ENCODE measurements at places on chromosomes 2 and 18.

GRCh38 chr2:56523816-56524215, 340.0 kb downstream of the CCDC85A start:
- no peak for DNase-seq

DNA sequence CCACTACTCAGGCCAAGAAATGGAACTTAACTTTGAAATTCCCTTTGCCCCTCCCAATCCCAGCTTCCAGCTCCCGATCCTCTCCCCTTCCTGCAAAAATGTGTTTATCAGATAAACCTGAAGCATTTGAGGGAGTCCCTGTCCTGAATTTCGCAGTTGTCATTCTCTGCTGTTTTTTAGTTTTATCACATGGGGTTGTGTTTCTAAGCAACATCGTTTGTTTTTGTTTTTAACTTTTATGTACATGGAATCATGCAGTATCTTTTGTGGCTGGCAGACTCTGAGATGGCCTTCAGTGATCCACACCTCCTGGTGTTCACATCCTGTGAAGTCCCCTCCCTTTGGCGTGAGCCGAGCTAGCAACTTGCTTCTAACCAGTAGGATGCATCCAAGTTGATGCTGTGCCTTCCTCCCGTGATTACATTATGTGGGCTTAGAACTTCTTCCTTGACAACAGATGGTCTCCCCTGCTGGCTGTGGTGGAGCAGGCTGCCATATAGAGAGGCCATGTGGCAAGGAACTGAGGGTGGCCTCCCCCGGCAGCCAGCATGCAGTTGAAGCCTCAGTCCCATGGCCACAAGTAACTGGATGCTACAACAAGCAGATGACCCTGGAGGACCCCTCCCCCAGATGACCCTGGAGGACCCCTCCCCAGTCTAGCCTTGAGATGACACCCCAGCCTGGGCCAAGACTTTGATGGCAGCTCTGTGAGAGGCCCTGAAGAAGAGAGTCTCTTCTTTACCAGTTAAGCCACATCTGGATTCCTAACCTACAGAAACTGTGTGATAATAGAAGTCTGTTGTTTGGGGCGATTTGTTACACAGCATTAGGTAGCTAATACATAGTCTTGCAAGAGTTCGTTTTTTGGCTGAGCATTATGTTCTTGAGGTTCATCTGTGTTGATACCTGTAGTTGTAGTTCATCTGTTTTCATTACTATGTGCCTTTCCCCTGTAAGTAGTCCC, 27.7 kb downstream of the SH3BP4 start:
- DNase-seq, result no peak

DNA sequence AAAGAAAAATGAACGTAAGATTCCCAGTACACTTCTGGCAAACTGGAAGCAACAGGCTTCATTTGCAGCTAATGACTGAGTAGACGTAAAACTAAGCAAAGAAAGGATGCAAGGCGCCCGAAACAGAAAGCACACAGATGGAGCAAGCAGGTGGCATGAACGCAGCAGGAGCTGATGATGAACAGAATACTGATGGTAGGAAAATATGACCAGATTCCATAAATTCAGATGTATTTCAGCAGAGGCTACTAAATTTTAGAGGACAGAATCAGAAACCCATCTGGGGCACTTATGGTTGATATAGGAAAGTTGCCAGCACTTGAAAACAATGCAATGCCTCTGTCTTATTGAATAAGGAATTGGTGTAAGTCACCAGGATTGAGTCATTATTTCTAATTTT, 658.7 kb upstream of the LINC00305 start:
- no peak for DNase-seq

DNA sequence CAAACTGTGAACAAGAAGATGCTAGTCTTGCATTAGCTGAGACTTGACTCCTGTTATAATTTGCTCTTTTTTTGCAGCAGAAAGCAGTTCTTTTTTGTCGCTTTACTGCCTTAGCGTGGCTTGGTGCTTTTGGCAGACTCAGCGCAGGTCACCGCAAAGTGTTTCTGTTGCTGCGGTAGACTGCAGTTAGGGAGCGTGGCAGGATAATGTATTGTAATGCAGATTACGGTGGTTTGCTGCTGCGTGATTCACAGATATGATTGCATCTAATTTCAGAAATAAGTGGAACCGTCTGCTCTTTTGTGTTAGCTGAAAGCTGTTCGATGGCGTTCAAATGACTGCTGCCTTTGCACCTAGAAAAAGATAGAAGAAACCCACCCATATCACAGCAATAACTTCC, 131.6 kb upstream of the SATB2 start:
- DNase-seq, result no peak

GRCh38 chr18:46950064-46950656, 32.8 kb downstream of the KATNAL2 start:
- no peak for DNase-seq

GRCh38 chr2:51976623-51977022, 944.7 kb upstream of the NRXN1 start:
- no peak for DNase-seq

DNA sequence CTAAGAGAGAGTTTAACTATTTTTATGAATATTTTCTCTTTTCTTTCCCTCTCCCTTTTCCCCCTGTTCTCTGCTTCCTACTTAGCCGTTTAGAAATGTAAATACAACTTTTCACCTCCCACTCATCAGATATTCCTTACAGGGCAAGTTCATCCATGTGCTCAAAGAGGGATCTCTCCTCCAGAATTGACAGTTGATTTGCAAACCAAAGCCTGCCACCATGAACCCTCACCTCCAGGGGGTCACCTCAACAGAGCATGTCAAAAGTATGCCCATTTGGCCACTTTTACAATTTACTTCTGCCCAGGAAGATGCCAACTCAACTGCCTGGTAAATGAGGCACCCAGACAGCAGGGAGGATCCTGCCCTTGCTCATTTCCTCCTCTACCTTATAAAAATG, 149.2 kb upstream of the GYPC start:
- DNase-seq, result no peak

DNA sequence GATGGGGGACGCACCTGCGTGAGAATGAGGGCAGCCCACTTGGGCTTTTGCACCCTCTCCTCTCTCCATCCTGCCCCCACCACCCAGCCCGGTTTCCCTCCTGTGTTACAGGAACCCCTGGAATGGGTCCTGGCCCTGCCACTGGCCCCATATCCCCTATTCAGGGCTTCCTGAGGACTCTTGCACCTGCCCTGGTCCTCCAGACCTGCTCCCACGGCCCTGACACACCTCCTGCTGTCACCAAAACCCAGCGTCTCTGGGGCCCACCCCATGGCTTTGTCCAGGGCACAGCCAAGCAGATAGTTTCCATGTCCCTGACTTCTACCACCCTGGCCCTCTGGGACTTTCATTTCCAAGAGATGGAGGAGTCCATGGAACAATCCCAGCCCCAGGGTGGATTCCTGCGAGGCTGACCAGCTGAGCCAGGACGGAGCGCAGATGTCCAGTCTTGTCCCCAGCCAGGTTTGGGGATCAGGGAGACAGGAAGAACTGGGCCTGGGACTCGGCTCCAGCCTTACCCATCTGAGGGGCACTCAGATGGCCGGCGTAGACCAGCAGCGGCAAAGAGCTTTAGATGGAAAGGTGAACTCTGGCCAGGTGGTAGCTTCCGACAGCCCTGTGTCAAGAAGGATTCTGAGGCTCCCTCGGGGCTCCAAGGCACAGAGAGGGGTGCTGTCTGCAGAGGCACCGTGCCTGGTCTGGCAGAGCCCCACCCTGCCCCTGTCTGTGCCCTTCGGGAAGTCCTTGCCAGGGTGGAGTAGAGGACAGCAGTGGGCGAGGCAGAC, 12.0 kb downstream of the GPR35 start:
- no peak for DNase-seq

- DNase-seq, result no peak
These were observed 1.4 kb downstream of the NDUFA10 start for GRCh38 chr2:240023792-240024191.

- peak; percentile 22 for DNase-seq
These were observed 124.9 kb downstream of the RDH14 start for GRCh38 chr2:18435426-18436037.

DNA sequence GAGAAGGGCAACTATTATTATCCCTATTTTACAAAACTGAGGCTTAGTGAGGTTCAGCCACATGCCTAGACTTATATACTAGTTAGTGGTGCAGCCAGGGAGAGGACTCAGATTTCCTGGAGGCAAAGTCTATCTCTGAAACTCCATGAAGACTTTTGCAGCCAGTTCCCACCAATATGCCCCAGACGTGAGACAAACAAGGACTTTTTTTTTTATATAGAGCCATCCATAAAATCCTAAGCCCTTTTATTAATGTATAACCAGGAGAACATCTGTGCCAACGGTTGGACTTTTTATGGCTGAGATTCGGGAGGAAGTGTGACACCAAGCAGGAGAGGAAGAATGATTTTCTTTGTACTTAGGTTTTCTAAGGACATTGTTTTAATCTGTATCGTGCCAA, 29.9 kb downstream of the LIPG start:
- DNase-seq, result no peak

- no peak for DNase-seq
These were observed 213.3 kb downstream of the ACKR3 start for GRCh38 chr2:236782938-236783337.

DNA sequence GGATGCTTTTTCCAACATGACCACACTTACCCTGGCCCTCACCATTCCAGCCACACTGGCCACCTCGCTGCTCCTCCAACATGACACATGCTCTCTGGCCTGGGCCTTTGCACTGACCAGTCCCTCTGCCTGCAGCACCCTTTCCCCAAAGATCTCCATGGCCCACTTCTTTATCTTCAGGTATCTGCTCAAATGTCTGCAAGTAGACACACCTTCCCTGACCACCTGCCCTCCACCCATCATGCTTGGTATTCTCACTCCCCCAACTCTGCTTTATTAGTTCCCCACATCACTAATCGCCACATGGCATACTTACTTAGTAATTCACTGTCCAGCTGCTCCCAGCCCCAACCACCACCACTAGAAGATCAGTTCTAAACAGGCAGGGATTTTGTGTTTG, 214.2 kb downstream of the BCL11A start:
- DNase-seq, result no peak

DNA sequence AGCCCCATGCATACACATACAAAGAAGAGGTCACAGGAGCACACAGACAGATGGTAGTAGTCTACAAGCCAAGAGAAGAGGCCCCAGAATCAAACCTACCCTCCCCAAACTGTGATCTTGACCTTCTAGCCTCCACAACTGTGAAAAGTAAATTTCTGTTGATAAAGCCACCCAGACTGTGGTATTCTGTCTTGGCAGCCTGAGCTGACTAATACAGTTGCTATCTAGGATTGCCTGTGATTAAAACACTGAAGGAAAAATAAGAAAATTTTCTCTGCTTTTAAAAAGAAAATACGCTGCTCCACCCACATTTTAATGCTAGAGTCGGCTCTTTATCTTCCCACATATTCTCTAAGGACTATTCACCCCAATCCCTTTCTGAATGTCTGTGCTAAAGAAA, 143.7 kb upstream of the TMEM200C start:
- no peak for DNase-seq

DNA sequence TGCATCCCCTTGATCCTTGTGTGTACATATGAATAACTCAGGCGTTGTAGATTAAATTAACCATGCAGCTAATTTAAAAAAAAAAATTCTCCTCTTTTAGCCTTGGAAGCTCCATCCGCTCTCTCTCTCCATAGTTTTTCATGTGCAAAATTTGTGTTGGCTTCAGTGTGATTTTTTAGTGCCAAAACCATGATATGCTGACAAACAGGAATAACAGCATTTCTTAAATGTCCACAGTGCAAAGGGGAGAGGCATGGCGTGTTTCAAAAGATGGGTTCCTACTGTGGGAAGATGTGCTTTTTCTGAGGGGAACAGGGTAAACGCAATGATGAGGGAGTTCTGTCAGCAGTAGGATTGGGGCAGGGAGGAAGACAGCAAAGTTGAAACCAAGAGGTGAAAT, 247.0 kb downstream of the ICOS start:
- DNase-seq, result no peak

DNA sequence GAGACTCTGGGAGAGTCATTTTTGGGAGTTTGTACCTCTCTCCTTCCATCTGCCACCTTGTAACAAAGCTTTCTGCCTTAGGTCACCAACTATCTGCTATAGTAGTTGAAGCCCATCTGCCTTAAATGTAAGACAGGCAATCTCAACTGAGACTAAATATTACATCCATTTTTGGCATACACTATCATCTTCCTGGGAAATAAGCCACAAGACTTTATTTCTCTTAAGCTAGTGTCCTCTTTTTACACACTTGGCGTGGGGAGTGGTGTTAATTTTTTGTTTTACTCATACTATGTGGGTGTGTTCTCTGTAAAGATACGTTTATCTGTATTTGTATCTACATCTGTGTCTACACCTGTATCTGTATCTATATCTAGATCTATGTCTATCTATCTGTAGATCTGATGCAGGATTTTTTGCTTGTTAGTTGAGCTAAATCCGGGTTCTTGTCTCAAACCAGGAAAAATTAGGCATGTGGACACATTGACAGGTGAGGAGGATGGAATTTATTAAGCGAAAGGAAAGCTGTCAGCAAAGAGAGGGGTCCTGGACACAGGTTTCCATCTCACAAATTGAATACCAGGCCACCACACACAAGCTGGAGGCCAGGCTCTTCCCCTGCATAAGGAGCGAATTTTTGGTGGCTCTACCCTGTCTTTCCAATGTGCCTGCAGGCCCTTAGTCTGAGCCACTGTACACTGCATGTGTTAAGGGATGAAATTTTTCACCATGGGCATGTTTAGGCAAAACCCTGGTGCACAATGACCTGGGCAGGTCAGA, 64.8 kb upstream of the RND3 start:
- no peak for DNase-seq

- no peak for DNase-seq
These were observed 1.8 kb downstream of the LAPTM4A start for GRCh38 chr2:20049637-20050036.

- DNase-seq, result no peak
These were observed 795 bp downstream of the ANKRD39 start for GRCh38 chr2:96856776-96857666.

- no peak for DNase-seq
These were observed 5.4 kb downstream of the VIT start for GRCh38 chr2:36701918-36702317.

DNA sequence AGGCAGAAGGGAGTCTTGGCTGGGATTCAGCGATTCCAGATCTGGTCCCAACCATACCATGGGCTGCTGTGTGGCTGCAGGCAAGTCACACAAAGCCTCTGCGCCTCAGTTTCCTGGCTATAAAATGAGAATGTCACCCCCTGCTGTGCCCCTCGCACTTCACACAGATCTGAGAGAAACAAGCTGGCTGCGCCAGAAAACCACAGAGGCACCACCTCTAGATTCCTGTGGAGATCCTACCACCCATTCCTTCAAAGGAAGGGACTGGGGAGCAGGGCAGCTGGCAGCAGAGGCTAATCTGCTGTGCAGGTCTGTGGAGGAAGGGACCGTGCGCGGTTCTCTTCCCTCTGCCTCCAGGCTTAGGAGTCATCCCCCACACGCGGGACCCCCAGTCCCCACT, 19.8 kb downstream of the NEURL3 start:
- no peak for DNase-seq

Measured in NCI-H1048 (cell line).